NCI-H187 (cell line): ENCODE measurements at places on chromosomes 2 and 18.

- DNase-seq = no peak
Measured at GRCh38 chr2:3476321-3476984, 42.9 kb downstream of the ADI1 start.

GRCh38 chr2:112821142-112821541 lies 15.4 kb downstream of the IL1B start:
- no peak for DNase-seq

DNA sequence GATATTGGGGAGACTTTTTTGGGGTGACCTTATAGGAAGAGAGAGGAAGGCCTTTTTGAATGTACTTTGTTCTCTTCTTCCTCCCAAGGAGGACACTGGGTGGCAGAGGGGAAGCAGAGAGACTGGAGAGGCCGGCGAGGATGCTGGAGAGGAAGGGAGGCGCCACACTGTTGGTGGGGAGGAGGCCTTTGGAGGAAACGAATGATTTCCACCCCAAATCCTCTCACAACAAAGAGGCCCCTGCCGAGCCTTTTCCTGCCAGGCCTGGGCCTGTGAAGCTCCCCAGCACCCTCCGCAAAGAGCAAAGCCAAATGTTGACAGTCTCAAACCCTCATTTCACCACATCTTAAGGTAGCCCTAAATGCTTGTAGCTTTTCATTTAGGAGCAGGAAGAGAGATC lies 59.0 kb upstream of the UPP2 start:
- no peak for DNase-seq

DNA sequence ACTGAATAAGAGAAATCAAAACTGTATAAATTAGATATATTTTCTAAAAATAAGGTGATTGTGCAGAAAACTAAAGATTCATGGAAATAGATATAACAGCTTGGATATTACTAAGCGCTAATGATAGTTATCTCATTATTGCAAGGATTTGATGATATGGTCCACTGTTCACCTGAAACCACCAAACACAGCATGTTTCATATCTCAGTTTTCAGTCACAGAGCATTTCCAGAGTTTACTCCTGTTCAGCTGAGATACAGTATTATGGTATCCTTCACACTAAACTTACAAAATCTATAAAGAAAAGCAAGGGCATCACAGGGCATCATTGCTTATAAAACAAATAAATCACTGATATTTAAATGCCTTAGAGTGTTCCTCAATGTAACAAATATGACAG lies 591.6 kb downstream of the ERBB4 start:
- DNase-seq = no peak

- no peak for DNase-seq
Measured at GRCh38 chr2:37781028-37781427, 109.6 kb upstream of the CDC42EP3 start.

GRCh38 chr2:191854382-191855372 lies 7.8 kb upstream of the CAVIN2 start:
- DNase-seq = no peak

GRCh38 chr2:35741556-35741955 lies 614.0 kb upstream of the CRIM1 start:
- no peak for DNase-seq

- no peak for DNase-seq
Measured at GRCh38 chr2:231364961-231365810, 30.3 kb upstream of the B3GNT7 start.

DNA sequence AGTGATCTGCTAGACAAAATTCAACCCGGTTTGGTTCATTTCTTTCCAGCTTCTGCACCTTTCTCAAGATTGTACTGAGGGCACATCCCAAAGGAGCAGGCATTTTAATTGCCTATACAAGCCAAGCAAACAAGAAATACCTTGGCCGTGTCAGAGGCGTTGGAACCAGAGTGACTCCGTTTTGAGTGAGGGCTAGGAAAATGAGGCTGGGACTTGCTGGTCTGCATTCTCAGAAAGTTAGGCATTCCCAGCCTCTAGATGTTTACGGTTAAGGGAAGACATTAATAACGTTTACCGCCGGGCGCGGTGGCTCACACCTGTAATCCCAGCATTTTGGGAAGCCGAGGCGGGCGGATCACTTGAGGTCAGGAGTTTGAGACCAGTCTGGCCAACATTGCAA lies 1.5 kb upstream of the GEMIN6 start:
- no peak for DNase-seq

- no peak for DNase-seq
Measured at GRCh38 chr2:233444501-233444900, 90.2 kb downstream of the DGKD start.

DNA sequence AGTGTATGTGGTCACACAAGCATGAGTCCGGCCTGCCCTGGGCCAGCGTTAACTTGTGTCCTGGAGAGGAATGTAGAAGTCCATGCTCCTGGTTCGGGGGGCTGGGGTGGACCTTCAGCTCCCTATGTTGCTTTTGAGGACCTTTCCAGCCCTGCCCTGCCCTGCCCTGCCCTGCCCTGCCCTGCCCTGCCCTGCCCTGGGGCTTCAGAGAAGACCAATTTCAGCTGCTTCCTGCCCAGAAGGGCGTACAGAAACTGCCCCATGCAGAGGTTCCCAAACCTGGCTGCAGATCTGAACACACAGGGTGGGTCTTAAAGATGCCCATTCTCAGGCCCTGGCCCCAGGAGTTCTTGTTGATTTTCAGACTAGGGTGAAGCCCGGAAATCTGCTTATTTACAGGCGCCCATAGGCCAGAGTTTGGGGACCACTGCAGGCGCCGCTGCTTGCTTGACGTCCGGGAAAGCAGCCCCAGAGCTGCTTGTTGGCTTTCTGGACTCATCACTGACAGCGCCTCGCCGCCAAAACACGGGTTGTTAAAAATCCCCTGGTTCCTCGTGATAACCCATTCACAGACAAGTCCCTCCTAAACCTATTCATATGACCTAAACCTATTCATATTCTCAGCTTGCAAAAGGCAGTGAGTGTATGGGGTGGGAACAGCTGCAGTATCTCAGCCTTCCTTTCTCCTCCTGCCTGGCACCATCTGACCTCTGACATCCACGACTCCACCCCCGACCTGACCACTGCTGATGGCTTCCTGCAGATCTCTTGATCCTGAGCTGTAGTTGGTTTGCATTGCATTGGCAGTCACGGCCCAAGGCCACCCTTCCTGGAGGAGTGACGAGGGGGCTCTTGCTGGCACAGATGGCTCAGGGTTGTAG lies 198.3 kb downstream of the GLI2 start:
- no peak for DNase-seq

GRCh38 chr2:209451209-209451834 lies 27.5 kb downstream of the MAP2 start:
- no peak for DNase-seq

GRCh38 chr2:140344838-140345237 lies 1564.6 kb upstream of the NXPH2 start:
- DNase-seq = no peak

- DNase-seq = no peak
Measured at GRCh38 chr2:184468826-184469225, 129.5 kb upstream of the ZNF804A start.

DNA sequence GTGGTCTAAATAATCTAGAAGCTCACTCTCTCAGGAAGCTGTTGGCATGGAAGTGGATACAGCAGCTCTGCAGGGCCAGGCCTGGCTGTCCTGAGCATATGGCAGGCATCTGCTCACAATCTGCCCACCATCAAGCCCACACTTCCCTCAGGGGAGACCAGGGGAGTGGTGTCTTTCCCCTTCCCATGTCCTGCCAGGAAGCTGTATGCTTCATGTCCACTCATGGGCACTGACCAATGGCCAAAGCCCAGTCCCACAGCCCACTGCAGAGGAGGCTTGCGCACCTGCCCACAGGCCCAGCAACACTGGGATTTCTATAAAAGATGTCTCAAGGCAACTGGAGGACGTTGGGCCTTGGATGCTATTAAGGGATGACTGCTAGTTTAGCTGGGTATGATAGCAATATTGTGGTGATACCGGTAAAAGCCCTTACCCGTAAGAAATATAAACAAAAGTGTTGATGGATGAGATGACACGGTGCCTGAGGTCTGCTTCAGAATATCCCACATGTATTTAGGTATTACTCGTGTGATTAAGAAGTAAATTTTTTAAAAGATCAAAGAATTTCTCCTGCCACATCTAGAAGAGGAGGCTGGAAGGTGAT lies 106.7 kb upstream of the CTDP1 start:
- no peak for DNase-seq

DNA sequence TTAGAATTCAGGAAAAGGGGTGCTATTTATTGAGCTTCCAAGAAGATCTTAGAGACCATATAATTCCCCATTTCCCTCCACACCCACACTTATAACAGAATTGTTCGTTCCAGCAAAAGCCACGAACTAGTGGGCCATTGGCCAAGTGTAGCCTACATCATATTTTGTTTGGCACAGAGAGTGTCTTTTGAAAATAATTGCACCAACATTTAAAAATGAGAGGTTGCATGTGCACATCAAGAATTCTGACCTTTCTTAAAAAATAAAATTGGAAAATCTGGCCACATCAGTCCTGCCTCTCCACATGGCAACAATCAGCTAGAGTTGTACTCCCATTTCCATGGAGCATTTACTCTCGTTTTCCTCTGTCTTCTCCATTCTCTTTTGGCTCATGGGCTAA lies 655.5 kb upstream of the FANCL start:
- DNase-seq = no peak

GRCh38 chr18:70288171-70288850 lies 534 bp upstream of the SOCS6 start:
- no peak for DNase-seq

GRCh38 chr2:139217641-139218040 lies 437.5 kb upstream of the NXPH2 start:
- DNase-seq = no peak

DNA sequence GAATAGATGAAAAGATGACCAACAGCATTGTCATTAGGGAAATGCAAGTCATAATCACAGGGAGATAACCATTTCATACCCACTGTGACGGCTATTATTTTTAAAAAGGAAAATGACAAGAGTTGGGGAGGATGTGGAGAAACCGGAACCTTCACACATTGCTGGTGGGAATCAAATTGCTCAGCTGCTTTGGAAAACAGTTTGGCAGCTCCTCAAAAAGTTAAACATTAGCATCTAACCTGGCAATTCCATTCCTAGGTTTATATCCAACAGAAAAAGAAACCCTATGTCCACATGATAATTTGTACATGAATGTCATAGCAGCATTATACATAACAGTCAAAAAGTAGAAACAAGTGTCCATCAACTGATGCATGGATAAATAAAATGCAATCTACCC lies 58.2 kb downstream of the KCNG3 start:
- no peak for DNase-seq

DNA sequence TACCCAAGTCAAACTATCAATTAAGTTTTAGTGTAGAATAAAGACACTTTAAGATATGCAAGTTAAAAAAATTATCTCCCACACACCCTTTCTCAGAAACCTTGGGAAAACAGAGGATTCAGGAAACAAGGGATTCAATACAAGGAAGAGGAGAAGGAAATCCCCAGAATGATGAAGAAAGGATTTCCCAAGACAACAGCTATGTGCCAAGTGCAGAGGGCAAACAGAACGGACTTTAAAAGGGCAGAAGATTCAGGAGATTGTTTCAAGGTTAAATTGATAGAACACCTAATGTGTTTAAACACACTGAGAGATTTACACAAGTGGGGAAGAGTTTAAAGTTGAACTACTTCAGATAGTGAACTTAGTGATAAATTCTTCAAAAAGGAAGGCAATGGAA lies 71.5 kb upstream of the EPAS1 start:
- no peak for DNase-seq

GRCh38 chr2:24021122-24021998 lies 11.5 kb downstream of the MFSD2B start:
- DNase-seq = no peak

- DNase-seq = no peak
Measured at GRCh38 chr2:108165729-108166128, 74.0 kb upstream of the SULT1C3 start.

- DNase-seq = no peak
Measured at GRCh38 chr2:203418271-203418670, 90.1 kb downstream of the ABI2 start.

- DNase-seq = no peak
Measured at GRCh38 chr2:56191617-56192016, 7.8 kb downstream of the CCDC85A start.

DNA sequence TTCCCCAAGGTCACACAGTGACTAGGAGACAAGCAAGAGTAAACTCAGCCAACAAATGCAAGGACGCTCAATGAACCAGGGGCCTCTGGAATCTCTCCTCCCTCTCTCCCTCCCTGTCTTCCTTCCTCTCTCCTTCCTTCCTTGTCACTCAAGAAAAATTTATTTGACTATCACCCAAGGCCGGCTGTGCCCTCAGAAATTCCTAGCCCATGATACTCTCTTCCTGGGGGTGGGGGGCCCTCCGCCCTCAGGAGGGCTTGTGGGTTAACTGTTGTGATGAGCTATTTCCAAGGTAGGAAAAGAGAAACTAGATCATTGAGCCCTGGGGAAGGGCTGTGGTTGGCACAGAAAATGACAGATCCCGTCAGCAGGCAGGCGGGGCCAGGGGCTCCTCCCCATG lies 21.7 kb downstream of the INHBB start:
- no peak for DNase-seq

DNA sequence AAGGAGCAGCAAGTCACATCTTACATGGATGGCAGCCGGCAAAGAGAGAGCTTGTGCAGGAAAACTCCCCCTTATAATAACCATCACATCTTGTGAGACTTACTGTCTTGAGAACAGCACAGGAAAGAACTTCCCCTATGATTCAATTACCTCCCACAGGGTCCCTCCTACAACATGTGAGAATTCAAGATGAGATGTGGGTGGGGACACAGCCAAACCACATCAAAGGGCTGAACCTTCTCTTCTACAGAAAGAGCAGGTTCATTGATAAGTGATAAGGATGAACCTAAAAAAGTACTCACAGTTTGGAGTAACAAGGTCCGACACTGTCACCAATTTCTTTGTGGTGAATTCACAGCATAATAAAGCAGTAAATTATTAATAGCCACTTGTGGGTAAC lies 422.2 kb upstream of the FSIP2 start:
- DNase-seq = no peak

GRCh38 chr2:177705511-177706173 lies 313.1 kb downstream of the AGPS start:
- no peak for DNase-seq

GRCh38 chr2:20652141-20652540 lies 1.2 kb upstream of the HS1BP3 start:
- no peak for DNase-seq

DNA sequence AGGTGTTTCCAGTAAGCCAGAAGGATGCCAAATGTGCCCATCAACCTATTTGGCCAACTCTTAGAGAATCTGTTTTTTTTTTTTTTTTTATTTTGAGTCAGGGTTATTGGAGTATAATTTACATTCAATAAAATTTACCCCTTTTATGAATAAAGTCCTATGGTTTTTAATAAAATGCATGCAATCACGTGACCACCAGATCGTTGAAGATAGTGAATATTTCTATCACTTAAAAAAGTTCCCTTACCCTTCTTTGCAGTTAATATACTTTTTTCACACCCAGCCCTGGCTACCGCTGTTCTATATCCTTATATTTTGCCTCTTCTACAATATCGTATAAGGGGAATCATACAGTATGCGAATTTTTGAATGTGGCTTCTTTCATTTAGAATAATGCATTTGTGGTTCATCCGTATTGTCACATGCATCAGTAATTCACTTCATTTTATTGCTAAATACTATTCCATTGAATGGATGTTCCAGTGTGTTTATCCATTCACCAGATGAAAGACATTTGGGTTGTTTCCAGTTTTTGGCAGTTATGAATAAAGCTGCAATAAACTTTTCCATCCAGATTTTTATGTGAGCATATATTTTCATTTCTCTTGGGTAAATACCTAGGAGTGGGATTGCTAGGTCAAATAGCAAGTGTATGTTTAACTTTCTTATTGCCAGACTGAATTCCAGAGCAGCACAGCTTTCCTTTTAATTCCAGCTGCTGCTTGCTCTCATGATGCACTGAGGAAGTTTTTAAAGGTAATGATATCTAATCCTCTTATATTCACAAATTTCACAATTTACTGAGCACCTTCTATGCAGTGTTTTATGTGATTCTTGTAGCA lies 156.3 kb upstream of the NT5C1B start:
- no peak for DNase-seq
